Sigmoid colon (tissue), 7 donors: ENCODE measurements at places on chromosomes 5 and 9. TPM values are rescaled to one million over a fixed set of nuclear protein-coding genes. Genes with fewer than 3 reads are reported as not detected.

ENTPD8 gene
- total RNA-seq: not detected

EIF4E1B gene
- 0.36 TPM for total RNA-seq

FAM151B gene
- total RNA-seq: 3.2 TPM

RXRA gene
- total RNA-seq: 26.7 TPM

ADRB2 gene
- total RNA-seq: 2.0 TPM

RC3H2 gene
- total RNA-seq: 43.8 TPM

RGMB gene
- 32.1 TPM for total RNA-seq

LCN9 gene
- not detected for total RNA-seq

MCTP1 gene
- 12.5 TPM for total RNA-seq

ANKRD34B gene
- not detected for total RNA-seq

PTBP3 gene
- total RNA-seq: 20.6 TPM

DNA sequence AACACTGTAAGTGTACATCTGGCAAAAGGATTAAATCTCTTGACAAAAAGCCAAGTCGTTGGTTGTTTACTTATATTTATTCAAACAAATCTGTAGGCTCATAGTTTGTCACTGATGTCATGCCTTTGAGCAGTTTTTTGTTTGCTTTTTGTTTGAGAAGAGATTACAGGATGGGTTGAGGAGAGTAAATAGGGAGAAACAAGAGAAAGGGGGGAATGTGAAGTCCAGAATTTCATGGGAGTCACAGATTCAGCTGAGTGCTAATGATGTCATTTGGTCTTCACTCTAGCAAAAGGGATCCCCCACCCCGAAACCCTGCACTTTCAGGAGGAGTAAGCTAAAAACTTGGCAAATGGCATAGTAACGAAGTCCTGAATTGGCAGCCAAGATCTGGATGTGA is 337.4 kb downstream of the GLIS3 start:
- DNase-seq: no peak
- H3K27me3 ChIP-seq: no peaks in the 10 kb centered on the region
- H3K36me3 ChIP-seq: no peaks in the 10 kb centered on the region
- H3K4me1 ChIP-seq: peaks cover 17% of the 10 kb centered on the region
- no peak overlapping the region for H3K27ac ChIP-seq

DNA sequence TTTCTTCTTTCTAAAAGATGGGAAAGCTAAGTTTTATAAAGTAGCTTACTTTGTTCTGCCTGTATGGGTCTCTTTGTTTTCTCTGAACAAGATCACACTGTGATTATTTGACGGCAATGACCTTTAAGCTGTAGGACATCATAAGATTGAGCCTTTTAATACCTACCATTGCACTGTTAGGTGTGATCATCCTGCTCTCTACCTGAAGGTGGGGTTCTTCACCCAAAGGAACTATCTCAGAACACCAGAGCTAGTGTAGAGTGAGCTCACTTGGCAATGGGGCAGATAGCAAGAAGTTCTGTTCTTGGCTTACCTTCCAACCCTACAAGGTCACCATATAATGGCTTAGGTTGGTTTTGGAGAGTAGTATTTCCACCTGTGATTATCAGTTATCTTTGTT is 200.2 kb downstream of the SPATA31D1 start:
- H3K27ac ChIP-seq: no peak overlapping the region
- no peak overlapping the region for H3K4me3 ChIP-seq
- no peaks in the 10 kb centered on the region for H3K36me3 ChIP-seq

DNA sequence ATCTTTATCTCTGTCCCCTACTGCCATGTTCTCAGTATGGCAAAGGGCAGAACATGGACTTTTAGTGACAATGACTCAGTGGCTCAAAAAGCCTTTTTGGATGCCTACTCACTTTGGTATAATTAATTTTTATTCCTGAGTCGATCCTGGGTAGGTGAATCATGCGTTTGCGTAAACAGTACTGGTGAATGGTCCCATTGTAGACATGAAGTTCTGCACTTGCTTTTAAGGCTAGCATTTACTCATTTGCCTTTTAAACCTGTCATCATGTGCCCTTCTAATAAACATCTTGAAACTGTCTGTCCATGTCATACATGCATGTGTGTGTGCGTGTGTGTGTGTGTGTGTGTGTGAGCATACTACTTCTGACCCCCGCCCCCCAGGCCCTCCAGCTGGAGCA is 223.0 kb downstream of the AUH start:
- no peak overlapping the region for H3K27ac ChIP-seq
- no peak for DNase-seq
- H3K36me3 ChIP-seq: no peaks in the 10 kb centered on the region
- no peaks in the 10 kb centered on the region for H3K27me3 ChIP-seq
- no peak overlapping the region for H3K4me3 ChIP-seq

GRCh38 chr5:165185716-165186115 is 1680.3 kb downstream of the MAT2B start:
- no peaks in the 10 kb centered on the region for H3K36me3 ChIP-seq
- H3K4me3 ChIP-seq: no peak overlapping the region
- no peaks in the 10 kb centered on the region for H3K4me1 ChIP-seq

- no peak overlapping the region for H3K27ac ChIP-seq
- H3K4me1 ChIP-seq: no peaks in the 10 kb centered on the region
- H3K36me3 ChIP-seq: no peaks in the 10 kb centered on the region
- H3K27me3 ChIP-seq: no peaks in the 10 kb centered on the region
These were observed 9.3 kb downstream of the TPPP start for GRCh38 chr5:683551-684481.

DNA sequence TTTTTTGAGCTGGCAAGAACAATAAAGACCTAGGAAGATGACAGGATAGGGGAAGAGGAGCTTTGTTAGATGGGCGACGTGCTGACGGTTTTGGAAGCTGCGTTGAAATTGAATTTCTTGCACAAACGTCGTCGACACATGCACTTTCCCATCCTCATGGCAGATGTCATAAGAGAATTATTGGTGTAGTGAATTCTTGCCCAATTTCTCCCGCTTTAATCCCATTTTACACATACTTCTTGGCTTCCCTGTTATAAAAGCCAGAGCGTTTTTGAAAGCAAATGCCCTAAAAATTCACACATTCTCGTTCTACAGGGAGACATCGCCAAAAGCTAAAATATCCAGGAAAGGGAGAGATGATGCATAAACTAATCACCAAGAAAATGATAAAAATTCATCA is 109.8 kb upstream of the DAP start:
- no peaks in the 10 kb centered on the region for H3K36me3 ChIP-seq
- no peak overlapping the region for H3K27ac ChIP-seq
- H3K4me3 ChIP-seq: no peak overlapping the region
- no peaks in the 10 kb centered on the region for H3K4me1 ChIP-seq

DNA sequence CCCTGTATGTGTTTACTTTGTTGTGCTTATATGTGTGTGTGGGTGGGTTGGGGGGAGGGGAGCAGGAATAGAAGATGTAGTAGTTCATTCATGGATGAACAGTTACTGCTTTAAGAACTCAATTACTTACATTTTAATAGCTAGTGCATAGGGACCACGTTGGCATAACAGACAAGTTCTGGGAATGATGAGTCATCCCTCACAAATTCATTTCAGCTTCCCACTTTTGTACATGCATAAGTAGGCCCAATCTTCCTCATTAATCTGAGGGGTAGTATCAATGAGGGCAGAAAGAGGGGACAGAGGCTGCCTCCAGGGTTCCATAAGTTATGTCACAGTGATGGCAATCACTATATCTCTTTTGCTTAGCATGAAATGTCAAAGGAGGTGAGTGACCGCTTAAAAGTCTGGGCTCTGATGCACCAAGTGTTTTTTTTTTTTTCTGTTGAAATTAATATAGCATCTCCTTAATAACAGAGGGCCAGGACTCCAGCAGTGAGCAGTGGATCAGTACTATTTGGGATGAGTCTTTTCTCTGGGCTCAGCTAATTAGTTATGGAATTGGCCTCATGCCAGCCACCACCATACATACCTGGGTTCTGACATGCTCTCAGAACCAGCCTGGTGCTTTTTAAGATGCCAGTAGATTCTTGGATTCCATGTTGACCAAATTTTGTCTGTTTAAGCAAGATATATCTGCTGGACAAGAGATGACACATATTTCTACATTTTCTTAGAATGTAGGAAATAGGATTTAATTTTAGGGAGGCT is 37.1 kb downstream of the PRDM6 start:
- H3K4me3 ChIP-seq: no peak overlapping the region
- H3K27ac ChIP-seq: peak overlapping the region; percentile 20
- DNase-seq: no peak
- H3K4me1 ChIP-seq: no peaks in the 10 kb centered on the region
- H3K36me3 ChIP-seq: no peaks in the 10 kb centered on the region

- no peaks in the 10 kb centered on the region for H3K4me1 ChIP-seq
- H3K4me3 ChIP-seq: no peak overlapping the region
- DNase-seq: no peak
These were observed 26.9 kb upstream of the CEMIP2 start for GRCh38 chr9:71795097-71795813.

- no peaks in the 10 kb centered on the region for H3K27me3 ChIP-seq
- DNase-seq: no peak
- no peaks in the 10 kb centered on the region for H3K36me3 ChIP-seq
- H3K27ac ChIP-seq: no peak overlapping the region
These were observed 107.2 kb upstream of the ICE1 start for GRCh38 chr5:5315068-5315980.

- peaks cover 6% of the 10 kb centered on the region for H3K4me1 ChIP-seq
- no peak overlapping the region for H3K4me3 ChIP-seq
- H3K27me3 ChIP-seq: no peaks in the 10 kb centered on the region
- no peak for DNase-seq
- H3K36me3 ChIP-seq: no peaks in the 10 kb centered on the region
- H3K27ac ChIP-seq: peak overlapping the region; percentile 4
These were observed 98.5 kb downstream of the EBF1 start for GRCh38 chr5:159001247-159001646.

- H3K4me1 ChIP-seq: no peaks in the 10 kb centered on the region
- no peaks in the 10 kb centered on the region for H3K27me3 ChIP-seq
- no peak overlapping the region for H3K4me3 ChIP-seq
- peak; percentile 76 for DNase-seq
These were observed 24.3 kb upstream of the NEURL1B start for GRCh38 chr5:172616730-172617129.

DNA sequence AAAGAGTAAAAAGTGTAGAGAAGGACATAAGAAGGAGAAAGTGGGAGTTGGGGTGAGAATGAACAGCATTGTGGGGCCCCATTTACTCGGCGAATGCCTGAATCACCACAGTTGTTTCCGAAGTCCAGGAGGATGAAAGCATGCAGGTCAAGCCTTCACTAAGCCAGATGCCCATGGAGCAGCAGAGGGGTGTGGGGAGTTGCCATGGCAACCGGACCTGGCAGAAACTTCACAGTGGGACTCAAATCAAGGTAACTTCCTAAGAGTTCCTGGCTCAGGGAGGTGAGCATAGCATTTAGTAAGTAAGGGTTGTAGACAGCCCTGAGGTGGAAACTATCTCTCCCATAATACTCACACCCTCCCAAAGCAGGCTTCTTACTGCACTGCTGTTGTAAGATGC is 357.1 kb downstream of the TRIM32 start:
- no peak for DNase-seq
- no peaks in the 10 kb centered on the region for H3K4me1 ChIP-seq
- no peaks in the 10 kb centered on the region for H3K27me3 ChIP-seq
- no peak overlapping the region for H3K27ac ChIP-seq
- no peak overlapping the region for H3K4me3 ChIP-seq

GRCh38 chr9:4904322-4905134 is 80.5 kb upstream of the JAK2 start:
- H3K27ac ChIP-seq: no peak overlapping the region
- H3K4me1 ChIP-seq: no peaks in the 10 kb centered on the region
- no peaks in the 10 kb centered on the region for H3K27me3 ChIP-seq

GRCh38 chr9:109166771-109167601 is at the start of gene FRRS1L:
TSS of gene FRRS1L (minus strand) at chr9:109167249. CDS start at chr9:109167138, 111 bp downstream.
- no peaks in the 10 kb centered on the region for H3K36me3 ChIP-seq
- no peak within 1 kb of the TSS for H3K27ac ChIP-seq
- no peak for DNase-seq
- H3K4me1 ChIP-seq: peaks cover 8% of the 10 kb centered on the region
- peaks cover 7% of the 10 kb centered on the region for H3K27me3 ChIP-seq
- peak within 1 kb of the TSS; percentile 42 for H3K4me3 ChIP-seq

DNA sequence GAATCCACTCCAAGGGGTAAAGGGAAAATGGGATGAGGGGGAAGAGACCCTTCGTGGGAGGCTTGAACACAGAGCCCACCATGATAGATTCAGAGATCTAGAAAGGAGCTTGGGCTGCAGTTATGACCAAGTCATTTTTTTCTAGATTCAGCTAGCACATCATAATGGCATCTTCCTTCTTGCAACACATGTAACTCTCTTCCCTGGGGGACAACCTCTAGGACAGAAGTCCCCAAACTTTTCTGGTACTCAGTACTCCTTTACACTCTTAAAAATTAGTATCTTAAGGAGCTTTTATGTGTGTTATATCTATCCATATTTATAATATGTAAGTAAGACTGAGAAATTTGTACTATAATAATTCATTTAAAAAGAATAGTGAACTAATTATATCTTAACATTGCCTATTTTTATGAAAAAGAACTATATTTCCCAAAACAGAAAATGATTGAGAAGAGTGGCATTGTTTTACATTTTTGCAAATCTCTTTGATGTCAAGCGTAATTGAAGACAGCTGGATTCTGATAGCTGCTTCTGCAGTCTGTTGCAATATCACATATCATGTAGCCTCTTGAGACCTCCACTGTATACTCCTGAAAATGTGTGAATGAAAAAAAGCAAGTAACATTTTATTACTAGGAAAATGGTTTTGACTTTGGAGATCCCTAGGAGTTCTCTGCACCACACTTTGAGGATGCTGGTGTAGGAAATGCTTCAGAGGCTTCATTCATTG is 875 bp downstream of the ACO1 start:
- H3K4me3 ChIP-seq: peak overlapping the region; percentile 84
- H3K27me3 ChIP-seq: no peaks in the 10 kb centered on the region
- peak overlapping the region; percentile 89 for H3K27ac ChIP-seq
